ENCODE measurements at places on chromosomes 7 and 10.

GRCh38 chr7:135204341-135204749 lies 7.0 kb downstream of the WDR91 start:
- no peak for DNase-seq

GRCh38 chr10:69486922-69487730 lies 35.9 kb downstream of the TSPAN15 start:
- DNase-seq: no peak

GRCh38 chr7:89042940-89043339 lies 247.4 kb upstream of the TEX47 start:
- peak; percentile 4 for DNase-seq

DNA sequence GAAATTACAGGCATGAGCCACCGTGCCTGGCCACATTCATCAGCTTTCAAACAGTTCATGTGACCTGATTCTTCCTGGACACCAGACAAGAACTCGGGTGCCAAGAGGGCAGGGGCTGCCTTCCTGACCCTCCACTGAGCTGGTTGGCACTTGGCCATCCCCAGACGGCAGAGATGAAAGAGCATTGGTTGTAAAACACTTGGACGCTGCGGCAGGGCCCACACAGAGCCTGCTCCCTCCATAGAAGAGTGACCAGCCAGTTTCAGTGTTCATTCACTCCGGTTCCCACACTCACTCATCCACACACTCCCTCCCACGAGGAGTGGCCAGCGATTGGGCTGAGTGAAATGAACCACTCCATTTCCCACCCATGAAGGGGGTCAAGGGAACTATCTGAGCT lies 112.3 kb downstream of the ITGB8 start:
- DNase-seq: no peak

DNA sequence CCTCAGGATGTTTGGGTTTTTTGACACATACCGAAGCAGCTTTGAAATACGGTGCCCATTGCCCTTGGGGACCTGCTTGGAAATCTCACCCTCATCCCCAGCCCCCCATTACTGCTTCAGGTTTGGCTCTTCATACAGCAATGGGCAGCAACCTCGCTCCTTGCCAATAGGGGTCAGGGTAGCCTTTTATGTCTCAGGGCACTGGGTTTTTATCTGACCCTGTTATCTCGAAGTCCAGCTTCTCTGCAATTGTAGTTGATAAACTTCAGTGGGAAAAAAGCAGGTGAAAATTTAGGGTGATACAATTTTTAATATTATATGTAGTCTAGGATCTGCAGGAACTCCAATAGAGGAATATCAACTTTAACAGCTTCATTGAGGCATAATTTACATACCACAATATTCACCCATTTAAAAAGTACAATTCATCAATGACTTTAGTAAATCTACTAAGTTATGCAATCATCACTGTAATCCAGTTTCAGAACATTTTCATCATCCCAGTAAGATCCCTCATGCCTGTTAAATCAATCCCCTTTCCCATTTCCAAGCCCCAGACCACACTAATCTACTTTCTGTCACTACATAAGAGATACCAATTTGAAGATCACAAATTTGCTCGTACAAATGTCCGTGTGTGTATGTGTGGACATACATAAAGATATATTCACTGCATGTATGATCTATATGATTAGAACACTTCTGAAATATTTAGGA lies 386.2 kb downstream of the KCNMA1 start:
- DNase-seq: peak; percentile 45

DNA sequence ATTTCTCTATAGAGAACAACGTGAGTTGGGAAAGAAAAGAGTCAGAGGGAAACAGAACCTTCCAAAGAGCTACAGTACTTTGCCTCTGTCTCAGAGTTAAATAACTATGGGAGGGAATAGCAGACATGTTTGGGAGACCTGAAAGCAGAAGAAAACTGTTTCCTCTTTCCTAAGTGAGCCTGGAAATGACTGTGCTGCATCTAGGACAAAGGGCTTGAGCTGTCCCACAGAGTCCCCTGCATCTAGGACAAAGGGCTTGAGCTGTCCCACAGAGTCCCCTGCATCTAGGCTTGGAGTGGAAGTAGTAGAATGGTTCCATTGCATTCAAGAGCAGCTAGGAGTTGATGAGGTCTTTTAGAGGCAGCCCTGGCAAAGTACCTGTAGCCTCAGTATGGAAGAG lies 149.7 kb downstream of the DKK1 start:
- DNase-seq: no peak

- DNase-seq: no peak
Measured at GRCh38 chr7:158404031-158404761, 183.4 kb downstream of the PTPRN2 start.

DNA sequence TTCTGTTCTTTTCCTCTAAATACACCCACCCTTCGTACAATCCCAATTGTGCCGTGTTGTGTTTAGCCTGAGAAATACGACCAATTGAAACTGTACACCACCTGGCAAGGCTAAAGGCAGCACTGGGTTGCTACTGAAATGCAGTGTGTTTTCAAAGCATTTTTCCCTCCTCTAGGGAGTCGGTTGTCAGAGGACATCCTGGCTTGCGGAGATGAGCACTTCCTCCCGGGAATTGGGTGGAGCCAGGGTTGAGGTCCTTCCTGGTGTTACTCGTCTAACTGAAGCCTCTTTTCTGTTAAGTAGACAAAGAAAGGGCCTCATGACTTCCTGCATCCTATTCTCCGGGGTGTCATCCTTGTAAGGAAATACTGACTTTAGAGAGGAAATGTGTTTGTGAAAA lies 133.5 kb downstream of the MTPAP start:
- DNase-seq: peak; percentile 20

- no peak for DNase-seq
Measured at GRCh38 chr7:115410972-115411686, 489.2 kb downstream of the MDFIC start.

DNA sequence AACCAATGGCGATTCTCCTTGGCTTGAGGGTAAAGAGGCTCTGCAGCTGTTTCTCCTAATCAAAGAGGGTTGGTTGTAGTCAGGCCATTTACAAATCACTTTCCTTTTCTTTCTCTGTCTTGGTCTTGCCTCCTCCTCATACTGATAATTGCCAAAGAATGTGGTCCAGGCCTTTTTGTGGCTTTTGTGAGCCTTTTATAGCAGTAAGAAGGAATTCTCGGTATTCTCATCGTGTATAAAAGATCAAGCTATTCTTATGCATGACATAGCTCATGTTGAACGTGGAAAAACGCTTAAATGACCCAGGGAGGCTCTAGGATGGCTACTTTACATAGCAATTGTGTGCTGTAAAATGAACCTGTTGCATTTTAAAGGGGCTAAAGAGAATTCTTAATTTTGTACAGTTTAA lies 62.6 kb downstream of the RBM20 start:
- DNase-seq: peak; percentile 91

DNA sequence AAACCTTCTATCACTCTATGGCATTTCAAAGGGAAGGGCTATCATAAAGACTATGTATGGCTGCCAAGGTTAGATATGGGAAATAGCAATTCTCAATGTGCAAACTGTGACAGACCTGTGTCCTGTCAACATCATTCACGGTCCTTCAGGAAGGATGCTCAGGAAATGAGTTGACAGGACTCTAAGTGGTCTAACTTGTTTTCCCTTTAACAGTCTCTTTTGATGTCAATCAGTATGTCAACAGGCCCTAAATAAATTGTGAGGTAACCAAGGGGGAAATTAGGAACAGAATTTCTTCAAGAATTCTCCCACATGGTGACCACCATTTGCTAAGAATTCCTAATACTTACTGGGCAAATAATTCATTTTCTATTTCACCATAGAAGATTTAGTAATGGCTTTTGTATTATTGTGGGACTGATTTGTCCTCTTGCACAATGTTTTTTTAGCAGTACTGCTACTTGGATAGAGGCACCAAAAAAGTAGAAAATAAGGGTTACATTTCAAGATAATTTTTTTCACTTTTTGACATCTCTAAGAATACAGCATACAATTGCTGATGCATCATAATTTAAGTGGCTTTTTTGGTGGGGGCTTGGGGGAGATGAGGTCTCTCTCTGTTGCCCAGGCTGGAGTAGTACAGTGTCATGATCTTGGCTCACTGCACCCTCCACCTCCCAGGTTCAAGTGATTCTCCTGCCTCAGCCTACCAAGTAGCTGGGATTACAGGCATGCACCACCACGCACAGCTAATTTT lies 275.8 kb downstream of the CACNA2D1 start:
- DNase-seq: peak; percentile 4

DNA sequence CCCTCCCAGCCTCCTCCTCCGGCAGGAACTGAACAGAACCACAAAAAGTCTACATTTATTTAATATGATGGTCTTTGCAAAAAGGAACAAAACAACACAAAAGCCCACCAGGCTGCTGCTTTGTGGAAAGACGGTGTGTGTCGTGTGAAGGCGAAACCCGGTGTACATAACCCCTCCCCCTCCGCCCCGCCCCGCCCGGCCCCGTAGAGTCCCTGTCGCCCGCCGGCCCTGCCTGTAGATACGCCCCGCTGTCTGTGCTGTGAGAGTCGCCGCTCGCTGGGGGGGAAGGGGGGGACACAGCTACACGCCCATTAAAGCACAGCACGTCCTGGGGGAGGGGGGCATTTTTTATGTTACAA lies 83.3 kb downstream of the PAX2 start:
- no peak for DNase-seq

- no peak for DNase-seq
Measured at GRCh38 chr7:117835016-117835664, 38.1 kb downstream of the CTTNBP2 start.

DNA sequence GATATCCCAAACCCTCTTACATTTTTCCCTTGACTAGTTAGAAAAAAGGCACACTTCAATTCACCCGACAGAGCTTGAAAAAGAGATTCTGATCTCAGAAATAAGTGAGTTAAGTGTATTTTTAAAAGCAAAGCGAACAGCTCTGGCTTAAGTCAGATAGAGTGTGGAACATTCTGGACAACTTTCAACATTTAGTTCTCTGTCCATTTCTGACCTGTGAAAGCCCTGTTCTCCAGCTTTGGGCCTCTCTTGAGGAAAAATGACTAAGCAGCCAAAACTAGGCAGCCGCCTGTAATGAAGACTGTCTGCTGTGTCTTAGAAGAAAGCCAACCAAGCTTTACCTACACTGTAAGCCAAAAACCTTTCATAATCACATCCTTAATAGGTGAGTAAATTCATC lies 50.5 kb downstream of the CDK6 start:
- DNase-seq: no peak

DNA sequence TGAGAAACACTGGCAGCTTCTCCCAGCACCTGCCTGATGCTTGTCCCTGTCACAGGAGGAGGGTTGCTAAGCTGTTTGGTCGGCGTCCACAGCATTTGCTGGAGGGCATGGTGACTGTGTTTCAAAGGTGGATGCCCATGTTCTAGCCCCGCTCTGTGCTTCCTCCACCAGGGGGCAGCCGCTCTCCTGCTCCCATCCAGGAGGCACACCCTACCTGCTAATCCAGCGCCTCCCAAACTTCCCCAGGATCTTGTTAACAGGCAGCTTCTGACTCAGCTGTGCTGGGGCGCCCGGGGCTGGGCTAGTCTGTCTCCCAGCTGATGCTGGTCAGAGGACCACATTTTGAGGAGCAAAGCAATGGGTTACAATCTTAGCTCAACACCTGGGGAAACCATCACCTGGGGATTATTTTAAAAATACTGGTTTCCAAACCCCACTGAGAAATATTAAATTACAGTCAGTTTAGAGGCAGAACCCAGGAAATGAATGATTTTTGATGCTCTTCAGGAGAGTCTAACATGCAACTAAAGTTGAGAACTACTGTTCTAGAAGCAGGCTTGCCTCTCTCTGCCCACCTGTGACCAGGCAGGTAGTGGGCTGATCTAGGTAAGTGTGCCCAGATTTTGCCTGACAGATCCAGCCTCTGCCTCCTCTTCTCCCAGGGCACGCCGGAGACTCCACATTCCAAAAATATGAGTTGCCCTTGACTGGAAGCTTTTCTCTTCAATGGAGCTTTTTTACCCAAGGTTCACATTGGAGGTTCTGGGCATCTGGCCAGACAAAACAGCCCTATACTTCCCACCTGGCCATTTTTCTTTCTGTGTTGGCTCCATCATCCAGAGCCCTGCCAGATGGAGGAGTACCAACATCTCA lies 92.7 kb upstream of the GPR26 start:
- DNase-seq: peak; percentile 13

DNA sequence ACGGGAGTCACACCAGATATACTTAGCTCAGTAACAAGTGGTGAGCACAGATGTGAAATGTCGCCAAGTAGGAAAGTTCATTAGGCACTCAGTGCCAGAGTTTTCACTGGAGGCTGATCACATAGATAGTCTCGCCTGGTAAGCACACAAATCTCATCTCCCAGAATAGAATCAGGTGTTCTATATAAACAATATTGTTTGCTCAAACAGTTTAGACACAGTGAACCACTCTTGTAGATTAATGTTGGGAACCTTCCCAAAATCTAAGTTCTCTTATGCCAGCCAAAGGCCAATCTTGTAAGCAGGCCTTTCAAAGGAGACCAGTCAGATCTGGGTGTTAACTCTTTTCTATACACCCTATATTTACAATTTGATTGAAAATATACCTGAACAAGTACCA lies 716.5 kb upstream of the GRM3 start:
- no peak for DNase-seq

DNA sequence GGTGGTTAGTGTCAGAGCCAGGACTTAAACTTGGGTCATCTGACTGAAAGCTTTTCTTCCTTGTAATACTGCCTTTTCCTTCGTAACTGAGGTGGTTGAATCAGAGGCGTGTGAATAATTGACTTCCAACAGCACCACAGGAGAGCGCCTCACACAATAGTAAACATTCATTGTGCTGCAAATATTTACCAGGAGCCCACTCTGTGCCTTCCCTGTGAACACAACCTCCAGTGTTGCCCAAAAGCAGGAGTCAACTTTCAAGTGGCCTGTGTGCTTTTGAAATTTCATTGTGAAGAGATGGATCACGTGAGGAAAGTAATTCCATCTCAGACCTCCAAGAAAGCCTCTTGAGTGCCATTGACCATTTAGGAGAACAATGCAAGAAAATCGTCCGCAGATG lies 60.2 kb downstream of the ADRA2A start:
- no peak for DNase-seq

DNA sequence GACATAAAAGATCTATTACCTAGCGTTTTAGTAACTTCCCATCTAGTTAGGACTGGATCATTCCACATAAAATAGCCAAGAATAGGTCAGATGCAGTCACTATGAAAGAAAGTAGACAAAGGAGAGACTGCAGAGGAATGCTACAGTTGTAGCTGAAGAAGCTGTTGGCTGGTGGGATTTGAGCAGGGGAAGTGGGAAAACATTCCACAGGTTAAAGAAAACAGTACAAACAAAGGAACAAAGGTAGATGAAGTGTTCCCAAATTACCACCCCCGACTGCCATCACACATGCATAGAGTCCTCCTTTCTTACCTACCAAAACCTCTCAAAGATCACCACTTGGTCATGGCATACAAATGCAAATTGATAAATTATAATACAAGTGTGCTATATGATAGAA lies 41.8 kb downstream of the DLD start:
- no peak for DNase-seq

- no peak for DNase-seq
Measured at GRCh38 chr7:2019461-2019710, 213.4 kb downstream of the MAD1L1 start.

DNA sequence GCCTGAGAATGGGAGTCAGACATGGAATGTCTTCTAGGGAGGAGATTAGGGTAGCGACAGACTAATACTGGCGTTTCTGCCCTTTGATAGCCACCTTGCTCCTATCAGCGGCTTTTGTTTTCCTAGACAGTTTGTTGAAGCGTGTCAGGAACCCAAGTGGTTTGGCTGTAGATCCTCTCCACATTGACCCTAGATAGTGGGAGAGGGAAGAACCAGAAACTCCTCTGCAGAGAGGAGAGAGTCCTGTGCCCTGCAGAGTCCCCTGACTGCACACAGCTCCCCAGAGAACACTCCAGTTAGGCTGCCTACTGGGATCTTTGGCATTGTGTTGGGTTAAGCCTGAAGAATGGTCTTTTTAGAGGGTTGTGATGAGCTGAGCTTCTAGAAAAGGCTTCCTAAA lies 2.4 kb downstream of the MEPCE start:
- DNase-seq: no peak

GRCh38 chr10:73908853-73909539 lies 1.9 kb upstream of the PLAU start:
- peak; percentile 96 for DNase-seq

Measured in fibroblast of skin of right quadriceps (primary cell).